ENCODE measurements at places on chromosomes 2 and 18. TPM values are rescaled to one million over a fixed set of nuclear protein-coding genes. Genes with fewer than 3 reads are reported as not detected.

GRCh38 chr2:174122185-174122584 is 126.1 kb downstream of the OLA1 start:
- H3K4me3 ChIP-seq: no peak overlapping the region
- H3K27me3 ChIP-seq: no peaks in the 10 kb centered on the region
- DNase-seq: no peak
- H3K4me1 ChIP-seq: peaks cover 42% of the 10 kb centered on the region
- no peak overlapping the region for H3K27ac ChIP-seq

DNA sequence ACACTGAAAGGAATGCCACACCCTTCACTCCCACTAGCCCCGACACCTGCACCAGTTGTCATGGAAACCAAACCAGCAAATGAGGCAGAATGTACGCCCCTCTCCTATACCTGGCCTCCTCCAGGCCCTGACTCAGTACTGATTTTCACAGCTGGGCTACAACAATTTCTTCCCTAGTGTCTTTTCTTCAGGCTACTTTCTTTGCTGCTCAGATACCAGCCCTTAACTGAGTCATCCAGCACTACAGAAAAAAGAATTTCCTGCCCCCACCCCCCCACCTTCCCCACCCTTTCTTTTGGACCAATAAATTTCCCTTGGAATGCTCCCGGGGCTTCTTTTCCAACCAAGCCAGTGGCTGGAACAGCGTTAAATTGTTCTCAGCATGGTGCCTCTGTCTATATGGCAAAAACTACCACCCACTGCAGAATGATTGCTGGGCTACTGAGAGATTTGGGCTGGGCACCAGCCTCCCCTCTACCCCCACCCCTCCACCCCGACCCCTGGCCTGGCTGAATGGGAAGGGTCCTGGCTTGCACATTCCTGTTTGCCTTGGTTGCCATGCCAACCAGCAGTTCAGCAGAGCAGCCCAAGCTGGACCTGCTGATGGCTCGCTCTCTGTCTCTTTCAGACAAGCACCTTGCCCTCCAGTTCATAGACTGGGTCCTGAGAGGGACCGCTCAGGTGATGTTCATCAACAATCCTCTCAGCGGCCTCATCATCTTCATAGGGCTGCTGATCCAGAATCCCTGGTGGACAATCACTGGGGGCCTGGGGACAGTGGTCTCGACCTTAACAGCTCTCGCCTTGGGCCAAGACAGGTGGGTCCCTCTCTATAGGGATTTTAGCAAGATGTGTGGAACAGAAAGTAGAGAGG is 11.3 kb downstream of the SLC14A2 start:
- H3K4me1 ChIP-seq: peaks cover 25% of the 10 kb centered on the region
- H3K4me3 ChIP-seq: no peak overlapping the region
- peaks cover 3% of the 10 kb centered on the region for H3K27me3 ChIP-seq
- H3K36me3 ChIP-seq: no peaks in the 10 kb centered on the region
- H3K27ac ChIP-seq: peak overlapping the region; percentile 44

AQP12B gene
- not detected for total RNA-seq

GRCh38 chr2:115413791-115414190 is 971.4 kb downstream of the DPP10 start:
- no peaks in the 10 kb centered on the region for H3K27me3 ChIP-seq
- no peaks in the 10 kb centered on the region for H3K36me3 ChIP-seq
- H3K4me1 ChIP-seq: no peaks in the 10 kb centered on the region
- DNase-seq: no peak
- H3K27ac ChIP-seq: no peak overlapping the region

- H3K4me1 ChIP-seq: no peaks in the 10 kb centered on the region
- H3K4me3 ChIP-seq: no peak overlapping the region
- DNase-seq: no peak
- H3K27ac ChIP-seq: no peak overlapping the region
- no peaks in the 10 kb centered on the region for H3K36me3 ChIP-seq
Observed at GRCh38 chr2:30315391-30316063, 84.2 kb downstream of the LBH start.

DNA sequence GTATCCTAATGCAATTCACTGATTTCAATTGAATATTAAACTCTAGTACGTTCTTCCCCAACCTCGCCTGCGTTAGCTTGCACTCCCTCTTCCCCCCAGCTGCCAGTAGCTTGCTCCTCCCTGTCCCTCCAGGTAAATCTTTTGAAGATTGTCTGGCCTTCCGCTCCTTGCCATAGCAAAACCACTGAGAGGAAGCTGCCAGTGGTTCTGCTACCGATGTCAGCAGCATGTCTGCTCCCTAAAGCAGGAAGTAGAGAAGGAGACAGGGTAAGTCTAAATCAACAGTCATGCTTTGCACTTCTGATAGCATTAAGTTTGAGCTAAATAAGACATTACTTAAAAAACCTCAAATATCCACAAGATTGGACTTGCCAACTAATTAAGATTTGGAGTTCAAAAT is 89.1 kb downstream of the SCN2A start:
- H3K27me3 ChIP-seq: no peaks in the 10 kb centered on the region
- H3K36me3 ChIP-seq: no peaks in the 10 kb centered on the region
- no peak for DNase-seq
- H3K4me3 ChIP-seq: no peak overlapping the region

- H3K27ac ChIP-seq: peak overlapping the region; percentile 40
- H3K27me3 ChIP-seq: no peaks in the 10 kb centered on the region
- H3K36me3 ChIP-seq: peaks cover 4% of the 10 kb centered on the region
- H3K4me1 ChIP-seq: peaks cover 52% of the 10 kb centered on the region
Observed at GRCh38 chr18:8788503-8789429, 83.4 kb downstream of the MTCL1 start.

- no peaks in the 10 kb centered on the region for H3K4me1 ChIP-seq
- H3K27me3 ChIP-seq: no peaks in the 10 kb centered on the region
- no peak for DNase-seq
- H3K27ac ChIP-seq: no peak overlapping the region
Observed at GRCh38 chr2:80126596-80127189, 177.9 kb downstream of the LRRTM1 start.

GRCh38 chr2:198657512-198658121 is 800.1 kb downstream of the SATB2 start:
- H3K4me3 ChIP-seq: no peak overlapping the region
- H3K27me3 ChIP-seq: peaks cover 2% of the 10 kb centered on the region
- no peak overlapping the region for H3K27ac ChIP-seq

DNA sequence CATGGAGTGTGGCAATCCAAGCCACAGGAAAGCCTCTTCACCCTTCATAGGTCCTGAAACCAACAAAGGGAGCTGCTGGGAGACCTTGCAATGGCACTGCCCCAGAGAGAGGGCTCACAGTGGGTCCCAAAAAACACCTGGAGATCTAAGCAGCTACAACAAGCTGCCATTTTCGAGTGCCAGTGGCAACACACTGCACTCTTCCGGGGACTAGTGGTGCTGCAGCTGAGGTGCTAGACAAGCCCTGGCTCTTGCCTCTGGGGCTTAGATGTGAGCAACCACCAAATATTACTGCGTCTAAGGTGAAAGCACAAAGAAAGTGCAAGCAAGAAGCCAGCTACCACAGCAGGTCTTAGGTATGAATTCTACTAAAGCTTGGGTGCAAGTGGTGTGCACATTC is 192.9 kb downstream of the NOL4 start:
- no peak for DNase-seq
- H3K4me1 ChIP-seq: no peaks in the 10 kb centered on the region
- H3K4me3 ChIP-seq: no peak overlapping the region

Data from neural crest cell (in vitro differentiated cells).